ENCODE measurements at places on chromosomes 12 and 14. TPM values are rescaled to one million over a fixed set of nuclear protein-coding genes. Genes with fewer than 3 reads are reported as not detected.

DNA sequence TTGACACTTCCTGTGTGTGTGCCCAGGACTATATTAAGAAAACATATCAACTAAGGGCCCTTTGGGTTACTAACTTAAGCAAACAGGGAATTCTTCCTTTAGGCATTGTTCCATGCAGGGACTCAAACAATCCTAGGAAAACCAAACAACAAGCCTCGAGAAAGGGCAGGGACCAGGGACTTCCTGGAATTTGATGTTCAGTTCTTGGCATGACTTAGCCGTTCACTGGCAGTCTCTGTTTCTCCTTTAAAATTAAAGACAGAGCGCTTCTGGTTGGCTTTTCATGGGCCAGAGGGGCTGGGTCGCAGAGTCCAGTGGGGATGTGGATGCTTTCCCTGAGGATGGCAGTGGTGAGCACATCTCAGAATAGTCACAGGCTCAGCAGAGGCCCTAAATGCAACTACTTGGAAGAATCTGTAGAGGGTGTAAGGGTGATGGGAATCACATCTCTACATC lies 35.2 kb downstream of the RNFT2 start:
- no peak for DNase-seq

The CFAP54 gene
- total RNA-seq: 2.2 TPM

GRCh38 chr14:68208218-68208617 lies 388.6 kb downstream of the RAD51B start:
- no peak for DNase-seq

DNA sequence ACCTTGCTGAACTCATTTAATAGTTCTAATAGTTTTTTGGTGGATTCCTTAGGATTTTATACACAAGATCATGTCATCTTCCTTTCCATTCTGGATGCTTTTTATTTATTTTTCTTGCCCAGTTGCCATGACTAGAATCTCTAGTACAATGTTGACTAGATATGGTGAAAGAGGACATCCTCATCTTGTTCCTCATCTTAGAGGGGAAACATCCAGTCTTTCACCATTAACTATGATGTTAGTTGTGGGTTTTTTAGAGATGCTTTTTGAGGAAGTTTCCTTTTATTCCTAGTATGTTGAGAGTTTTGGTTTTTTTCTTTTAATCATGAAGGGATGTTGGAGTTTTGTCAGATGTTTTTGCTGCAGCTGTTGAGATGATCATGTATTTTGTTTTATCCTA lies 8.7 kb downstream of the ANKRD13A start:
- no peak for DNase-seq

The NPAS3 gene
- 0.79 TPM for total RNA-seq

The CISTR gene
- not detected for total RNA-seq

- DNase-seq: no peak
Measured at GRCh38 chr14:74539503-74539902, 45.9 kb downstream of the ISCA2 start.

- no peak for DNase-seq
Measured at GRCh38 chr14:24713404-24713803, 79.4 kb upstream of the GZMB start.

DNA sequence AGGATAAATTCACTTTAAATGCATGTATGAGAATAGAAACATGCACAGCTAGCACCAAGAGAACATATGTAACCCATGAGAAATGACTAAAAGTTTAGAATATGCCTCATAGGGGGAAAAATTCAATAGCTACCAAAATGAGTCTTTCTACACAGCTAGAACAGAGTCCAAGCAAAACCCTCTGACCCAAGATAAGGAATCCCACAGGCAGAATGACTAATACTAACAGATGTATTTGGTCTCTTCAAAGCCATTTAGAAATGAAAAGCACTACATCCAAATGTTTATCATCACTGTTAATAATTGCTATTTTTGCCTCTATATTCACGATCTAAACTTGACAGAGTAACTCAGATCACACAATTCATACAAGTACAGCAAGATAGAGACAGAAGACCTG lies 44.0 kb downstream of the KICS2 start:
- DNase-seq: no peak

GRCh38 chr12:99253068-99253467 lies 394.5 kb upstream of the GARIN6 start:
- DNase-seq: no peak

- no peak for DNase-seq
Measured at GRCh38 chr12:45216983-45217485, 1.1 kb downstream of the ANO6 start.

The IL22 gene
- not detected for total RNA-seq

GRCh38 chr12:120795441-120796178 lies 70.0 kb downstream of the ACADS start:
- DNase-seq: no peak

The ZNF384 gene
- 28.1 TPM for total RNA-seq

- no peak for DNase-seq
Measured at GRCh38 chr12:49609875-49610154, 4.4 kb upstream of the FAM186B start.

DNA sequence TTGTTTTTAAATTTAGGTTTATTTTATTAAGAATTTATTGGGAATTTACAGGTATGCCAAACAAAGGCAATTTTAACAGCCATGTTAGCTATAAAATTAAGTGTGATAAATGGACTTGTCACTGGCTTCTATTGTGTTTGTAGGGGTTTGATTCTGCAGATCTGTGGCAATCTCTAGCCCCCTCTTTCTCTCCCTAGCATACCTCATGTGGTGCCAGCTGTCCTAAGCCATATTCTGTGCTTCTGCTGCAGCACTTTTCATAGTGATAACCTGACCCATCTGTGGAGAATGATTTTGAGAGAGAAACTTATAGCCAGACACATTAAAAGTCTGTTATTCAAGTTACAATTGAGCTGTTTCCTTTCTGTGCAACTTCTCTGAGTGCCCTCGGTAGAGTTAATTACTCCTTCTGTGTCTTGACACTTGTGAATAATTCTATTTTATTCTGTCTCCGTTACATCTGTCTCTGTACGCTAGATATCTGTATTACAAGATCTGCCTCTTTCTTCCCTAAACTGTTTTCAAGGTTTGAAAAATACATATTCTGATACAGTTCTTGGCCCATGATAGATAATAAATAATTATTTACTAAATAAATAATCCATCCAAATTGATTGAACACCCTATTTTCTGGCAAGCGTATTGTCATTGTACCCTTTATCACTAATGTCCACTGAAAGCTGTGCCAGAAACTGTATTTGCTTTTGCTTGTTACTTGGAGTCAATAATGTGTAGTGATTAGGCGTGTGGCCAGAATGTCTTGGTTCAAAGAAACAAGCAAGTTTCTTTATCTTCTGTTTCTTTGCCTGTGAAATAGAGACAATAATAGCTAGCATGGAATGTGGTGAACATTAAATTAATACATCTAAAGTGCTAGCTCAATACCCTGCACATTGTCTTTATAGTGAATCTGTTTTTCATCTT lies 40.0 kb downstream of the FRS2 start:
- DNase-seq: no peak

- DNase-seq: no peak
Measured at GRCh38 chr14:96811985-96812667, 14.9 kb downstream of the VRK1 start.

GRCh38 chr12:51181558-51181957 lies 8.6 kb upstream of the TFCP2 start:
- DNase-seq: no peak

The NANOG gene
- not detected for total RNA-seq

- DNase-seq: no peak
Measured at GRCh38 chr12:88650715-88651114, 70.4 kb upstream of the KITLG start.

GRCh38 chr12:28021704-28022103 lies 49.2 kb upstream of the PTHLH start:
- DNase-seq: no peak

DNA sequence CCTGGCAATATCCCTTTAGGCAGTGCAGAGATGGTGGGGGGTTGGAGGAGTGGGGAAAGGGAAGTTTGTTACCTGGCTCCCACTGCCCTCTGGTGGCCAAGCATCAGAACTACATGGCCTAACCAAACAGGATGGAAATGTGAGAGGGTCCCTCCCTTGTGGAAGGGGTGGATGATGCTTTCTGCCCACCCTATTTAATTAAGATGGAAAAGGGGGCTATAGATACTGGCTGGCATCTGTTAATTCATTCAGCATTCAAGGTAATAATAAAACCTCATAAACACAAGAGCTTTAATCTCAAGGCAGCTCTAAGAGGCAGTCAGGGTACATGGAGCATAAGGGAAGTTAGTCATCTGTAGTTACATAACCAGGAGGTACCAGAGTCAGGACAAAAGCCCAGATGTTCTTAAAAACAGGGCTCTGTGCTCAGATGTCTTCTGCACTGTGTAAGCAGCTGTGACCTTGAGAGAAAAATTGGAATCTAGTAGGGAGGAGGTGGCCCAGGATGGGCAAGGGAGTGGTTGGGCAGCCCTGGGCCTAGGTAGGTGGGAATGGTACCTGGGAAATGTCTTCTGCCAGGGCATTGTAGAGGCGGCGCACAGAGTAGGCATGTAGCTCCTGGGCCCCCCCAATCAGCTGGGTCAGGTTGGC lies 4.6 kb downstream of the AP1G2 start:
- DNase-seq: peak; percentile 44

All from omental fat pad (tissue), 4 donors.